Glomerular endothelial cell (primary cell): ENCODE measurements at places on chromosomes 16 and 17. TPM values are rescaled to one million over a fixed set of nuclear protein-coding genes. Genes with fewer than 3 reads are reported as not detected.

The GLP2R gene
- 0.10 TPM in 1 of 2 replicates, not detected in the other for total RNA-seq

The MON1B gene
- 30.2 and 38.4 TPM in 2 replicates for total RNA-seq

The NDUFB10 gene
- 262 and 265 TPM in 2 replicates for total RNA-seq

The KRT31 gene
- not detected in 2 replicates for total RNA-seq

The KRTAP9-2 gene
- total RNA-seq: not detected in 2 replicates

The CD300H gene
- total RNA-seq: not detected in 2 replicates

The CHST5 gene
- total RNA-seq: 0.12 TPM in 1 of 2 replicates, not detected in the other

DNA sequence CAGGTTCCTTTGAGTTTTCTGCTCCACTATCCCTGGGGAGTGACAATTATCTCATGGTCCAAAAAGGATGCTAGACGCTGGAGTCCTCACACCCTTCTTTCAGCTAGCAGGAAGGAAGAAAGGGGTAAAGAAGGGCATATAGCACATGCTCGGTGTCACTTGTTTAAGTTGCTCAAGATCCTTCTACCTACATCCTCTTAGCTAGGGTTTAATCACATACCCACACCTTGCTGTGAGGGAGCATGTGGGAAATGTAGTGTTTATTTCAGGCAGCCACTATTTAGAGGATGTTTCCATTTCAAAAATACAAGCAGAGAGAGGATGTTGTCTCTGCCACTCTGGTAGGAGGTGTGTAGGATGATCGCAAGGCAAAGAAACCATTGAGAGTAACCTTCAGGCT, 4.5 kb downstream of the PRKCB start:
- no peak for DNase-seq

DNA sequence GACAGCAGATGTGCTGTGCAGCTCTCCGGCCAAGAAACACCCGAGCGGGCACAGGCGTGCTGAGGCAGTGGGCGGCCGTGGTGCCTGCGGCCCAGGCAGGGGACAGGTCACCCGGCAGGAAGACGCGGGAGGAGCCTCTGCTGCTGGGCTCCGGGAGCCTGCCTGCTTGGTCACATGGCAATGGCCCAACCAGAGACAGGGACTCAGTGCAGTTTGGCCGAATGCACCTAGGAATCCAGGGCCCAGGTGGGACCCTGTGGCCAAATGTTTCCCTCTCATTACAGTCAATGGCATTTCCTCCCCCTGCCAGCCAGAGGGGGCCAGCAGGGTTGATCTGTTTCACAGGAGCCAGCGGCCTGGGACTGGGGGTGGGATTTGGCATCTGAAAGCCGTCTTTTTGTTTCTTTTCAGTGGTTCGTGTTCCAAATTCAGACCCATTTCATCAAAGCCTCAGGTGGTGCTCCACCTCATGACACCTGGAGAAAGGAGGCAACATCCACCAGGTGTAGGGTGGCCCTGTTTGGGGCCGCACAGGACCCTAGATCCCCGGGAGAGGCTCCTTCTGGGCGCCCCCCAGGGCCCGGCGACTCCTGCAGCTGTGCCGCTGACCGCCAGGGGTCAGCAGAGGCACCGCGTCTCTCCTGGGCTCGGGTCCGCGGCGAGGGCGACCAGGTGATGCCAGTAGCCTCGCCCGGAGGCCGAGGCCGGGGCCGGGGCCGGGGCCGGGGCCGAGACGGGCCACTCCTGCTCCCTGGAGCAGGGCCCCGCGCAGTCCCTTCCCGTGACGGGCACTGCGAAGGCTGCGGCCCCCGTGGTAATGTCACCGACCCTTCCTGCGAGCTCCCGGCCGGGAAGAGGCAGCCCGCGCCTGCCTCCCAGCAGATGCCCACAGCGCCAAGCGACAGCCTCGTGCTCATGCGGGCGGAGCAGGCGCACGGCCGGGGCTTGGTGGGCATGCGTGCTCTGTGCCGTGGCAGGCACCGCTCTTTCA, 118.5 kb downstream of the C16orf78 start:
- no peak for DNase-seq

- no peak for DNase-seq
These were observed 46.6 kb upstream of the GSG1L start for GRCh38 chr16:28110074-28110473.

- no peak for DNase-seq
These were observed 80.6 kb downstream of the JPH3 start for GRCh38 chr16:87682852-87683399.

DNA sequence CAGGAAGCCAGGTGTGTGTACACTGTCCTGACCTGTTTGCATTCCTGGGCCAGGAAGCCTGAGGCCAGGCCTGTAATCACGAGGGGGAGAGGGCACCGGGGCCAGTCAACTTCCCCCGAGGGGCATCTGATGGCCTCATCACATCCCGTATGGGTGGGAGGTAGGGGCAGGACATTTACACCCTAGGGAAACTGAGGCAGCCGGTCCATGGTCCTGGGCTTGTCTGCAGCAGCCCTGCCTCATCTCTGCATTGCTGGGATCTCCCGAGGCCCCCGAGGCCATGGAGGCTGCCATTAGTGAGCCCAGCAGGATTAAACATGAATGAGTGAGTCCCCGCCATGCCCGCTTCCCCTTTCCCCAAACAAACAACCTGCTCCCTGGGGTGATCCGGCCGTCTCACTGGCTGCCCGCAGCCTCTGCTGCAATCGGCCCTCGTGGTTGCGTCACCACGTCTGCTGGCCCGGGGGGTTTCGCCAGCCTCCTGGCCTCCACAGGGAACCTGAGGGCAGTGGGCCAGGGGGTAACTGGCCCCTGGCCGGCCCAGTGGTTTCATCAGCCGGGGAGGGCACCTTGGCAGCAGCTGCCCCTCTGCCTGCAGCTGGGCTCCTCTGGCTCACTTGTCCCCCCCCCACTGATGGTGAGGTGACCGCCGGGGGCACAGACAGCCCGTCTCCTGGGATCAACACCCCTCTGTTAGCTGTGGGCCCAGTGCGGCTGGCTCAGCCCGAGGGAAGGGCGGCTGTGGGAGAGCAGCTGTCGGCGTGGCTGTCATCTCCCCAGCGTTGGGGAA, 88.3 kb upstream of the GSE1 start:
- DNase-seq: no peak

DNA sequence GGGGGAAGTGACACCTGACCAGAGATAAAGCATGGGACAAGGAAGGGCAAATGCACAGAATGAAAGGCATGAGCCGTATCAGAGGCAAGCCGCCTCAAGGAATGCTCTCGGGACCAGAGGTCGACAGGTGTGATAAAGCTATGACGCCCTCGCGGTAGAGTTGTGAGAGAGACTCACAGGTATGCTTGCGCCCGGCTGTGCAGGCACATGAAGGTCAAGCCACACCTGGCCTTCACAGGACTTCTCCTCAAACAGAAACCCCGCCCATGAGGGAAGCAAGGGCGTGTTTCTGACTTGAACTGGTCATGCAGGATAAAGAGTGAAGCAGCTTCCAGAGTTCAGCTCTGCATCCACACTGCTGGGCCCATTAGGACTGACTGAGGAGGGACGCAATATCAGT, 7.8 kb downstream of the NCBP3 start:
- no peak for DNase-seq

DNA sequence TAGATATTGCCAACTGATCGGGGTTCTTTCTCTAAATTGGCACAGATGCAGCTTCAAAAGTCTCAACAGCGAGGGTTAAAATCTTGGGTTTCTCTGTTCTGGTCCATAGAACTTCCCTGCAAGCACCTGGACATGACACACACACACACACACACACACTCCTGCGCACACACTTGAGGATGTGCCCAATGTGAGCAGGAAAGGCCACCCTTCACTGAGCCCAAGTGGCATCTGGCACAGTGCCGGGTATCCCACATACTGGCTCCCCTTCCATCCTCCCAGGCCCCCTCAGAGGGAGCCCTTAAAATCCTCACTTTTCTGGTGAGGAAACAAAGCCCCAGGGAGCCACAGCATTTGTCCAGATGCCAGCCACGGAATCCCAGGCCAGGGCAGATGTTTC, 55.5 kb downstream of the ZNF423 start:
- no peak for DNase-seq

GRCh38 chr16:84820305-84820684, 510 bp downstream of the CRISPLD2 start:
- DNase-seq: no peak

DNA sequence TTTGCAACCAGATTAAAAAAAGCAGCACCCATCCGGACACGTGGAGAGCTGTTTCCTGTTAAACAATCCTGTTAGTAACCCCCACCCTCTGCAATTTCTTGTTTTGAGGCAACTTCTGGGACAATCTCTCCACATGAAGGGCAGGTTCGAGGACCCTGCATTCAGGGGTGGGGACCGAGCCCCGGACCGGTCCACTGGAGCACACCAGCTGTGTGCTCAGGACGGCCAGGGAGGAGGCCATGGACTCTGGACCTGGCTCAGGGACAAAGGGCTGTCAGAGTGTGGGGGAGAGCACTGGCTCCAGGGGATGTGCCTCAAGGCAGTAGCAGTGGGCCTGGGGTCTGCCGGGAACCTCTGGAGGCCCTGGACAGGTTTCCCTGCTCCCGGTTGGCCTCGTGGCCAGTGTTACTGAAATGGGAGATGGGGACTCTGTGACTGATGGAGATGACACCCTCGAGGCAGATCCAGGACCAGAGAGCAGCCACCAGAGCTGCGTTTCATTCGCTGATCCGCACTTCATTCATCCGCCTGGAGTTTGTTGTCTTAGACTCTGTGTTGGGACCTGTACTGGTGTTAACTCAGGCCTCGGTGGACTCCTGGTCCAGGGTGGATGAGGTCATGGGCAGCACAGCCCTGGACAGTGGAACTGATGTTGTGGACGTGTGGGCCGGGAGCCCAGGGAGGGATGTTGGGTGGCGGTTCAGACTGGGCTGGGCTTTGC, 2.9 kb upstream of the CPNE7 start:
- no peak for DNase-seq

DNA sequence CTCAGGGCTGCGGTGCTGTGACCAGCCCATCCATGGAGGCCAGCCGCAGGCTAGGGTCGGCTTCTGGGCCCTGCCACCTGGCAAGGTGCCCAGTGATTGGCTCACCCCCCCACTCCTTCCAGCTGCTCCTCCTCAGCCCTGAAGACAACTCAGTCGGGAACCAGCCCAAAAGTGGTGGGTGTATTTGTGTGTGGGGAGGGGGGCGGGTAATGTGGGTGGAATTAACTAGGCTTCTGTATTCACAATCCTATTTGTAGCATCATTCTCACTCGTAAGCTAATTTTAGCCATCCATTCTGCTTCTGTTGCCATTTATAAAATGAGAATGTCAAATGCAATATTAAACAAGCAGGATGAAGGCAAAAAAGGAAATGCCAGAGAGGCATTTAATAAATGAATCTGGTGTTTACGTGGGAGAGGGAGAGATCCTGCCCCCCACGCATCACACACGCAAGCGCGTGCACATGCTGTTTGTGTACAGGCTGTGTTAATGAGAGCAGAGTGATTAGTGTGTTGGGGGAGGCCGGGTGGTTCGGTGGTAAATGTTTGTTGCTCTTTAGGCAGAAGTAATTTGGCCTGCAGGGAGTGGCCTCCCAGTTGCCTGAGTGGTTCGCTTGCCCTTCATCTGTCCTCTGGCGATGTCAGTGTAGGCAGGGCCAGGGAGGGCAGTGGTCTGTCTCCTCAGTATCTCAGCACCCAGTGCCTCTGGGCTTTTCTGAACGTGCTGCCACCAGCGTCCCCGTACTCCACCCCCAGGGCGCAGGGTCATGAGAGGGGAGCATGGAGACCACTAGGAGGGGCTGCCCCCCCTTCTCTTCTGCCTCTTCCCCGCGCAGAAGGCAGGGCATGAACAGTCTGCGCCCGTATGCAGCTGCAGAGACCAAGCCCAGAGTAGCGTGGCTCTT, 140.1 kb downstream of the CCDC182 start:
- DNase-seq: no peak

- DNase-seq: no peak
These were observed 30.0 kb upstream of the CCL2 start for GRCh38 chr17:34225046-34225445.

DNA sequence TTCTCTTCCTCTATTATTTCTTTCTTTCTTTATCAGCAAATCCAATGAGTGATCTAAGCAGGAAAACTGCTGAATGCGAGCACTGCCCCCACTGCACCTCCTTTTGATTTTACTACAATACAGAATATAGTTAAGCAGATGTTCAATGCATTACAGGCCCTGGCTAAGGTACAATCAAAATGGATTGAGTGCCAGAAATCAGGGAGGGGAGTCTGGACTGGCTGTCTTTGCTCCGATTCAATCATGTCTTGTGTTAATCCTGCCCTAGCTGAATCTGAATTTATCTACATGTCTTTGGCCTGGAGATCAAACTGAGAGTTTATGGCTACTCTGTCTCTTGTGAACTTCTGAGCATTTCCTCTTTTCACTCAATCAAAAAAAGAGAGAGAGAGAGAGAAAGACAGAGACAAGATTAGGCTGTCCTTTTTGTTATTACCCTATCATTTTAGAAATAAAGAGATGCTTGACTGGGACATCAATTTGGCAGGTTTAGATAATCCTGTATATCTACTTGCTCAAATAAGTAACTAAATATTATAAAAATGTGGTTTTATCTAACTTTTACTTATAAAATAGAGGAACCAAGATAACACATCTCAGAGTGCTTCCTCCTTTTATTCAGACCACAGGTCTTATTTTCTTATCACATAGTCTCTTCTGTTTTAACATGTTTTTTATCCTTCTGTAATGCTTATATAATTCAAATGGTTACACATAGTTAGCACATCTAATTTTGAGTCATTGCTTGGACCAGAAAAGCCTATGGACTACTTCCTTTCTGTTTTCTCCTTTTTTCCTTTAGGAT, 656.2 kb downstream of the KCNJ2 start:
- no peak for DNase-seq

DNA sequence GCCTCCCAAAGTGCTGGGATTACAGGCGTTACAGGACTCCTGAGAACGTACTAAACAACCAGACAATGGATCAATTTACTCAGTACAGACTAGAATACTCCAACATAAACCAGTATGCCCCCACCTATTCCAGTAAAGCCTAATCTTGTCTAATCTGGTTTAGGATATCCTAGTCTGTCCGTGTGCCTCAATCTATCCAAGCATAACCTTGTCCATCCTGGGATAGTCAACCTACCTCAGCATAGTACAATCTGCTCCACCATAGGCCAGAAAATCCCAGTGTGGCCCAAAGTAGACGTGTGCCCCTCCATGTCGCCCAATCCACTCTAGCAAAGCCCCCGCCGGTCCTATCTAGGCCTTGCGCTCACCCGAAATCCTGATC, 625 bp downstream of the DVL2 start:
- no peak for DNase-seq

DNA sequence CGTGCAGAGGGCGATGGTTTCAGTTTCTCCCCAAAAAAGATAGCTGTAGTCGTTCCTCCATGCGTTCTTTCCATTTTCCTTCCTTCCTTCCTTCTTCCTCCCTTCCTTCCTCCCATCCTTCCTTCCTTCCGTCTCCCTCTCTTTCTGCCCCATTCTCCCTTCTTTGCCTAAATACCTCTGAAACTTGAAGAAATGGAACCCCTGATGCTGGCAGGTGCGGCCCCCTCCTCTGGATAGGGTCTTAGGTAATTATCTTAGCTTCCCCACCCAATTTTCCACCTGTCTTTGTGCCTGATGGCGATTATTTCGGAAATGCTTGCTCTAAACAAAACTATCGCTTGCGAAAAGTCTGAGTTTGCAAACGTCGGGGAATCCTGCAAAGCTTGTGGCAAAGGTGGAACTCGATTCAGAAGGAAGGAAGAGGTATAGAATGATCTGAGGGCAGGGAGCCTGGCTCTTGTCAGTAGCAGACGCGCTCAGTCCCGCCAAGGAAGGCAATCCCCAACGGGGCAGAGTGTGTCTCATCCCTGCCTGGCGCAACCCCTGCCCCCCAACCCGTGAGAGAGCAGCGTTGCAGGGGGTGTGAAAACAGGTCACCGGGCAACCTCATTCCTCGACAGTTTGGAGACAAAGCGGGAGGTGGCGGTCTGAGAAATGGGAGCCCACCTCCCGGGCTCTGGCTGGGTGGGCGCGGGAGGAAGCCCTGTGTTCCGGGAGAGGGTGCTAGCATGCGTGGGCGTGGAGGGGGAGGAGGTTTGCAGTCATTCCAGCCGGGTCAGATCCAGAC, 2.9 kb upstream of the CBX8 start:
- DNase-seq: no peak
